B cell (primary cell): ENCODE measurements at places on chromosomes 7 and 10. TPM values are rescaled to one million over a fixed set of nuclear protein-coding genes. Genes with fewer than 3 reads are reported as not detected.

Gene ITIH5
- not detected in 2 replicates for total RNA-seq

Gene CYP26C1
- total RNA-seq, result 0.19 and 0.57 TPM in 2 replicates

Gene PRLHR
- total RNA-seq, result not detected in 2 replicates

Gene IL6
- total RNA-seq, result 2.6 and 3.3 TPM in 2 replicates

Gene INA
- total RNA-seq, result not detected in 2 replicates

Gene TRIM50
- total RNA-seq, result not detected in 2 replicates

Gene TAS2R5
- total RNA-seq, result 3.6 and 6.5 TPM in 2 replicates

Gene STEAP1B
- total RNA-seq, result 8.8 and 9.1 TPM in 2 replicates

Gene NEUROG3
- not detected in 2 replicates for total RNA-seq

Gene MLXIPL
- total RNA-seq, result not detected in 2 replicates

Gene GNG11
- 1.6 and 1.7 TPM in 2 replicates for total RNA-seq

Gene CTTNBP2
- 0.27 TPM in 2 replicates for total RNA-seq

Gene CDHR3
- 0.34 and 1.1 TPM in 2 replicates for total RNA-seq
